ENCODE measurements at places on chromosomes 1 and 21.

DNA sequence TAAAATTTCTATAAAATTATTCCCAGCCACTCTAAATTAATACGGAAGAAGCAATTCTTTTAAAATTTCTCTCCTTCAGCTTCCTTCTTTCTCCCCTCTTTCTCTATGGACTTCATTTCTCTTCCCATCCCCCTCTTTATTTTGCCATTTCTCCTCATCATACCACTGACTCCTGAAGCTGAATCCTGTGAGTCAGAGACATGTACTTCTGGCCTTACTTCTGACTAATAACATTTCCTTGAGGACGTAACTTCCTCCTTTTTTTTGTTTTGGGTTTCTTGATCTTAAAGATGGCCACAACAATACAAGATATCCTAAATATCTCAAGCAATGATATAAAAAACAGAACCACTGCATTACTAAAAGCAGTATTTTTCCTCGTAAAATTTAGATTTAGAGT is 63.6 kb upstream of the DENND1B start:
- peak; percentile 52 for DNase-seq

DNA sequence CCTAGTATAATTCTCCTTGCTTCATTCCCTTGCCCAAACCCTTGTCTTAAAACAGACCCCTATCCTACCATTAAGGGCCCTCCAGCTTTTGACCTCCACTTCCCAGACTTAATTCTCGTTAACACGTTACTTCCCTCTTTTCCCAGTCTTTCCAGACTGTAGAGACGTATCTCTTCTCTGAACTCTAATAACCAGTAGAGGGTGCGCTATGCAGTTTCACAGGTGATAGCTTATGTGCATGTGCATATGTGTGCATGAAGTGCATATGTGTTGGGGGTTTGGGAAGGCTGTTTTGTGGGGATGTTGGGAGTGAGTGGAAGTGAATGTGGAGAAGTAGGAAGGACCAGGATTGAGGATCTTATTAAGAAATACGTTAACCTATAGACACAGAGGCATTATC is 78.1 kb upstream of the CCDC190 start:
- DNase-seq, result no peak

DNA sequence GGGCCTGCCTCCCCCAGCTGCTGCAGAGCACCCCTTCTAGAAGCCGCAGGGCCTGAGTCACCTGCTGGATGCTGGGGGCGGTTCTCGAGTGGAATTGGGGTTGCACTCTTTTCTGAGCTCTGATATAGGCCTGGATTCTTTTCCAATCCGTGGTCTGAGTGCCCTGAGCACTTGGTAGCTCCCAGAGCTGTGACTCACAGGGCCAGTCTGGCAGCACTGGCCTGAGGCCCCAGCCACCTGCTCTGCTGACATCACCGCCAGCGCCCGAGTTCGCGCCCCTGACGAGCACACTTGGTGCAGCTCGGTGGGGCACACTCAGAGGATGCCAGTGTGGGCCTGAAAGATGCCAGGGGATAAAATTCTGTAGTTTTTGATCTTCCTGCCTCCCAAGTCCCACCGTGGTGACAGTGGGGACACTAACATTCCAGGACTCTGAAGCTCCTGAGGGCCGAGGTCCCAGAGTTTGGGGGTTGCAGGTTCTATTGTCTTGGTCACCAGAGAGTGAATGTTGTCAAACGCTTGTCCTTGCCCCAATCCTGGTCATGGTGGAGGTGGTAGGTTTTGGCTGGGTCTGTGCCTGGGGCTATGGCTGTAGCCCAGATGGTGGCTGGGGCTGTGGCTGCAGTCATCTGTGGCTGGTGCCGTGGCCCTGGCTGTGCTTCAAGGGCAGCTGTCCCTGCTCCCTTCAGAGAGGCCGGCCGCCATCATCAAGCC is 74.6 kb downstream of the OBSCN start:
- DNase-seq, result no peak

GRCh38 chr1:202599669-202600431 is 110.4 kb downstream of the SYT2 start:
- DNase-seq, result peak; percentile 73

GRCh38 chr21:35674091-35674671 is 386.1 kb downstream of the SETD4 start:
- DNase-seq, result no peak

DNA sequence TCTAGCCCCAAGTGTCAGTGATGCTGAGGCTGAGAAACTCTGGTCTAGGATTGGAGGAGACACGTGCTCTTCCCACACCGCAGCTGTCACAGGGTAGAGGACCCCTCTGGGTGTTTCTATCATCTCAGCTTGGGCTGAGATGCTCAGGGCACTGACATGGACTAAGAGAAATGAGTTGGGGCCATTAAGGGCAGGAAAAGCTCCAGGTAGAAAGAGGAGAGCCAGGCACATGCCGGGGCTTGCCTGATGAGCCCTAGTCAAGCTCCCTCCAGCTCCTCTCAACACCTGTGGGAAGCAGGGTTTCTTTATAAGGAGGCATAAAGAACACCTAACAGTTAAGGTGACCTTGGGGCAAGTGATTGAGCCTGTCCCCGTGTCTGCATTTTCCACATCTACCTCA is 17.3 kb downstream of the ABCA4 start:
- no peak for DNase-seq

DNA sequence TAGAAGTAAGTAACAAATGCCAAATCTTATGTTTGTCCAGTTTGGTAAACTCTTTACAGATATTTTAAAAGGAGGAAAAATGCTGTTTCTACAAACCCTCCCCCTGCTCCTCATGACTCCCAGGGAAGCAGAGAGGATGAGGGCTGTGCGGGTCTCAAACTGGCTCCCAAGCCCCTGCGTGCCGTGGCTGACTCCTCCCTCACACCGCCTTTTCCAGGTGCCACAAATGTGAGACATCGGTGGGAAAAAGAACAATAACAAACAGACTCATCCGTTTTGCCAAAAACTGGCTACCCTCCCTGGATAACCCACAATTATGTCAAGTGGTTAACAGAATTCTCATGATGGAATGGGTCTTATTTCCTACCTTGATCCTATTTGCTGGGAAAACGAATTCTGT is 594.6 kb downstream of the PTPRU start:
- no peak for DNase-seq

- DNase-seq, result no peak
Measured at GRCh38 chr1:56025942-56026341, 553.4 kb downstream of the PLPP3 start.

DNA sequence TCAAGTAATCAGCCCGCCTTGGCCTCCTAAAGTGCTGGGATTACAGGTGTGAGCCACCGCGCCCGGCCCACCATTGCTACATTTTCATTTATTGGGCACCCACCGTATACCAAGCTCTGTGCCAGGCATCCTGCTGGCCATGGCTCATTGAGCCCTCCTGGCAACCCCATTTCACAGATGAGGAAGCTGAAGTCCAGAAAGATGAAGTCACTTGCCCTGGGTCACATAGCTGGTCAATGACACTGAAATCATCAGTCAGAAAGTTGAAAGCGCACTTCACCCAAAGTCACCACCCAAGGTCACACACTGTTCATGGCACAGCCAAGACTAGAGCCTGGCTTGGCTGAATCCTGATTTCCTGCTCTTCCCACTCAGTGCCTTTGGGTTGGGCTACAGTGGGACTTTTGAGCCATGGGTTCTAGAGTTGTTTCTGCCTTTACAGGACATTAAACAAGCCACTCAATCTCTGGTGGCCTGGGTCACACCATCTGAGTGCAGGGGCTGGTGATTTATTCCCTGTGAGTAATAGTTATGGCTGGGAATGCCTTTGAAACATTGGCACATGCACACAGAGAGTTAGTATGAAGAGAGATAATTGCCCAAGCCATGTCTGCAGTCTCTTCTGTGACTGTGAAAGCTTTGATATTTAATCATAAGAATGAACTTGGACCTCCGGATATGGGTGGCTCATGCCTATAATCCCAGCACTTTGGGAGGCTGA is 16.0 kb upstream of the ARHGEF10L start:
- DNase-seq, result no peak

- no peak for DNase-seq
Measured at GRCh38 chr1:240712014-240712731, 100.2 kb upstream of the GREM2 start.

Data from hematopoietic multipotent progenitor cell treated with erythropoietin and hydrocortisone succinate and interleukin-3 and kit ligand, for 4 days (in vitro differentiated cells).